Stimulated activated CD4-positive, alpha-beta T cell treated with anti-CD3 and anti-CD28 coated beads, Interleukin-4, amount 100 ng/mL, for 4 hours (primary cell): ENCODE measurements at places on chromosomes 13 and 19.

DNA sequence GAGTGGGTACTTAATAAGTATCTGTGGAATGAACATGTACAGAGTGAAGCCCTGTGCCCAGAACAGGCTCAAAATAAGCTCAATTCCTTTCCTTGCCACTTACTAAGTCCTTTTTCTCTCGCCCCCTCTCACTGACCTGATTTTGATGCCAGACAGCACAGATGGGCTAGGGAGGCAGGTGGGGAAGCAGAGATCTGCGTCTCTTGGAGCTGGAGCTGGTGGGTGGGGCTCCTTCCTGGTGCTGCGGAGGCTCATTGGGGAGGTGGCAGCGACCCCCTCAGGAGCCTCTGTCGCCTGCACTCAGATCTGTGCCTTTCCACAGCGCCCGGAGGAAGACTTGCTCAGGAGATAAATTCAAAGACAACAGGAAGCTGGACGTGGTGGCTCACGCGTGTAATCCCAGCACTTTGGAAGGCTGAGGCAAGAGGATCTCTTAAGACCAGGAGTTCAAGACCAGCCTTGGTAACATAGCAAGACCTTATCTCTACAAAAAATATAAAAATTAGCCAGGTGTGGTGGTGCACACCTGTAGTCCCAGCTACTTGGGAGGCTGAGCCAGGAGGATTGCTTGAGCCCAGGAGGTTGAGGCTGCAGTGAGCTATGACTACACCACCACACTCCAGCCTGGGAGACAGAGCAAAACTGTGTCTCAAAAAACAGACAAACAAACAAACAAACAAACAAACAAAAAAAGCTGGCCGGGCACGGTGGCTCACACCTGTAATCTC lies 14.6 kb downstream of the AKT2 start:
- DNase-seq = no peak

GRCh38 chr13:27772651-27773425 lies 19.4 kb upstream of the GSX1 start:
- no peak for DNase-seq

DNA sequence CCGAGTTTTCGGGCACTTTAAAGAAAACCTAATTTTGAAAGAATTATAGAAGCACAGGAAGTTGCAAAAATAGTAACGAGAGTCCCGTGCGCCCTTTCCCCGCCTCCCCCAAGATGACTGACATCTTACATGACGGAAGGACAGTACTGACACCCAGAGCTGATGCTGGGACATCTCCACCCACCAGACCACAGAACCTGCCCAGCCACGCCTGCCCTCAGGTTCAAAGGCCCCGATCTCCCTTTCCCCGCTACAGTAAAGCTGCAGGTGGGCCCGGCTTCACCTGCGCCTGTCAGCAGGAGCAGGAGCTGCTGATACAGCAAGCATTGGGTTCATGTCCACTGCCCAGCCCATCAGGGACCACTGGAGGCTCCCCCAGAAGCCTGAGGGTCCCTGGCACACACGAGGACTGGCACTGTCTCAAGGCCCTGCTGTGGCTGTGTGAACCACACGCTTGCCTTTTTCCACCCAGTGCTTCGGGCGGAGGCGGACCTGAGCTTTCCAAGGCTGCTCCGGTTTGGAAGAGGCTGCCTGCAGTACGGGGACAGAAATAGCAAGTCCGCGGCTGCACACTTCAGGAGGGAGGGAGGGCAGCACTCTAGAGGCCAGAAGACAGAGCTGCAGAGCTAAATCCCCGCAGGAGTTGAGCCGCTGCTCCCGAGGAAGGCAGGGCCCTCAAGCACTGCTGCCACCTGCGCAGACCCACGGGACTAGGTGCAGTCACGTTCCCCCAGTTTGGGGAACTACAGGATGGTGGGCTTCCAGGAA lies 8.7 kb downstream of the MAP2K2 start:
- peak; percentile 43 for DNase-seq

GRCh38 chr13:113656003-113656588 lies 1.9 kb downstream of the ATP4B start:
- DNase-seq = no peak

DNA sequence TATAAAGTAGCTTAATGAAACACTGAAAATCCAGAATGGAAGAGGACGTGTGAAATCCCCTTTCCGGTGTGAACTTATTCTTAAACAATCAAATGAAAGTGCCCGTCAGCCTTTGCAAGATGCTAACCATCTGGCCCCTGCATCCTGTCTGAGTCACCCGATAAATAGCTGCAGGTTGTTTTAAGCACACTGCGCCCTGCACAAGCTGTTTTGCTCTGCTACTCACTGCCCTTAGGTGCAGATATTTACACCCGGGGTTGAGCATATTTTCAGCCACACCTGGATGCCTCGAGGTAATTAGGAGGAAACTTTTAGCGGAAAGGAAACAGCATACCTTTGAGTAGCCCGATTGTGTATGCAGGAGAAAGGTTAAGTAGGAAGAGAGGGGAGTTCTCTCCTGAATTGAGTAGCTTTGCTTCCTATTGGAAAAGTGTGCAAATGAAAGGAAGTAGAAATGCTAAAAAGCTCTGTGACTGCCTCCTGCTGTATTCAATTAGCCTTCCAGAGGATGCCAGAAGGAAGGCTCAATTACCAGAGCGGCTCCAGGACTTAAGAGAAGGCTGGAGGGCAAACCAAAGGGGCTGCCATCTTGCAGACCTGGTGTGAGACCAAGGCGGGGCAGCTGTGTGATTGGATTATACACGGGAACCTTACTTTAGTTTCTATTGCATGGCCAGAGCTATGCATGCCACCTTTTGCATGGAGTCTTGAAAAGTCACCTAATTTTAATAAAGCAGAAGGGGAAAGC lies 42.5 kb downstream of the IRS2 start:
- DNase-seq = no peak
